ENCODE measurements at places on chromosomes 6 and 20.

GRCh38 chr20:32192698-32193097, 14.8 kb downstream of the PLAGL2 start:
- H3K27ac ChIP-seq, result no peak overlapping the region
- no peaks in the 10 kb centered on the region for H3K27me3 ChIP-seq
- H3K4me1 ChIP-seq, result peaks cover 23% of the 10 kb centered on the region
- H3K4me3 ChIP-seq, result no peak overlapping the region
- peaks cover 12% of the 10 kb centered on the region for H3K36me3 ChIP-seq

DNA sequence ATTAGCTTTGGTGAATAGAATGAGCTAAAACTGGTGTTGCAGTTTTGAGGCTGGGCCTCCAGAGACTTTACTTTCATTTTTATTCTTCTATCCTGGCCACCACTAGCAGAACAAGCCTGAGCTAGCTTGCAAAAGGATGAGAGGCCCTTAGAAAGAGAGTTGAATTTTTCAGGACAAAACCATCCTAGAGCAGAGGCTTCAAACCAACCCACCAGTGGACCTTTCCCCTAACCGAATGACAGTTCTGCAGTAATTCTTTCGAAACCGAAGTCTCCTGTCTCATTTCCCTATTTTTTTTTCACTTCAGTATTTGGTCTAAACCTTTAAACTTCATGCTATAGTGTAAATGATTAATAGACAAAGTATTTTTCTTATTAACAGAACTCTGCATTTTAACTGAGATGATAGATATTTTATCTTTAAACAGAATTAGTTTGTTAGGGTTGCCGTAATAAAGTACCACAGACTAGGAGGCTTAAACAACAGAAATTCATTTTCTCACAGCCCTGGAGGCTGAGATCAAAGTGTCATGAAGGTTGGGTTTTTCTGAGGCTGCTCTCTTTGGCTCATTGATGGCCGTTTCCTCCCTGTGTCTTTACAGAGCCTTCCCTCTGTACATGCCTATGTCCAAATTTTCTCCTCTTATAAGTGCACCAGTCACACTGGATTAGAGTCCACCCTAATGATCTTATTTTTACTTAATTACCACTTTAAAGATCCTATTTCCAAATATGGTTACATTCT, 80.6 kb upstream of the PAK5 start:
- no peaks in the 10 kb centered on the region for H3K4me1 ChIP-seq
- H3K36me3 ChIP-seq, result no peaks in the 10 kb centered on the region
- no peak overlapping the region for H3K4me3 ChIP-seq
- no peaks in the 10 kb centered on the region for H3K27me3 ChIP-seq
- H3K27ac ChIP-seq, result no peak overlapping the region
- no peak for DNase-seq

GRCh38 chr6:83218646-83219045, 25.5 kb downstream of the RWDD2A start:
- peaks cover 9% of the 10 kb centered on the region for H3K4me1 ChIP-seq
- no peak overlapping the region for H3K27ac ChIP-seq
- no peak overlapping the region for H3K4me3 ChIP-seq
- no peak for DNase-seq

- peaks cover 2% of the 10 kb centered on the region for H3K27me3 ChIP-seq
- DNase-seq, result peak; percentile 64
- H3K36me3 ChIP-seq, result no peaks in the 10 kb centered on the region
- no peak overlapping the region for H3K4me3 ChIP-seq
Observed at GRCh38 chr6:29737707-29738630, 14.7 kb downstream of the HLA-F start.

DNA sequence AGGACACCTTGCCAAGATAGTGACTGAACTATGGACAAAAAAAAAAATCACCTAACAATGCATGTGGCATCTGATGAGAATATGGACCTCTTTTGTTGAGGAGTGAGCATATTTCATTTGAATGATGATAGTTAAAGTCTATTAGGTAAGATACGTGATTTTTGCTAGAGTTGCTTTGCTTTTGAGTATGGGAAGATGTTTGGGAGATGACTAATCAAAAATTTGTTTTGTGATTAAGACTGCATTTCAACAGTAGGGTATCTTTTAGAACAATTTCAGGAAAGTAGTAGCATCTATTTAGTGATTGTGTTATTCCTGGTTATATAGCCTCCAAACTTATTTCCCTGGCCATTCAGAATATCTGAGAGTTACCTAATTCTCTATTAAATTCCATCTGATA, 878.6 kb upstream of the CITED2 start:
- H3K4me1 ChIP-seq, result no peaks in the 10 kb centered on the region
- no peak overlapping the region for H3K4me3 ChIP-seq
- H3K36me3 ChIP-seq, result no peaks in the 10 kb centered on the region
- DNase-seq, result no peak
- no peak overlapping the region for H3K27ac ChIP-seq

- H3K36me3 ChIP-seq, result no peaks in the 10 kb centered on the region
- no peak overlapping the region for H3K27ac ChIP-seq
- H3K27me3 ChIP-seq, result no peaks in the 10 kb centered on the region
Observed at GRCh38 chr6:5152460-5152859, 67.3 kb downstream of the PPP1R3G start.

GRCh38 chr20:53276143-53276542, 304.0 kb downstream of the TSHZ2 start:
- no peak overlapping the region for H3K27ac ChIP-seq
- DNase-seq, result no peak
- H3K27me3 ChIP-seq, result no peaks in the 10 kb centered on the region
- H3K36me3 ChIP-seq, result no peaks in the 10 kb centered on the region
- H3K4me3 ChIP-seq, result no peak overlapping the region

GRCh38 chr6:7469696-7470095, 71.8 kb upstream of the DSP start:
- no peaks in the 10 kb centered on the region for H3K27me3 ChIP-seq
- no peak for DNase-seq
- H3K4me1 ChIP-seq, result no peaks in the 10 kb centered on the region
- H3K27ac ChIP-seq, result no peak overlapping the region
- no peak overlapping the region for H3K4me3 ChIP-seq

- no peak overlapping the region for H3K27ac ChIP-seq
- no peaks in the 10 kb centered on the region for H3K36me3 ChIP-seq
- no peak overlapping the region for H3K4me3 ChIP-seq
- H3K4me1 ChIP-seq, result no peaks in the 10 kb centered on the region
- no peaks in the 10 kb centered on the region for H3K27me3 ChIP-seq
Observed at GRCh38 chr20:35215066-35215956, 11.2 kb upstream of the MMP24 start.

DNA sequence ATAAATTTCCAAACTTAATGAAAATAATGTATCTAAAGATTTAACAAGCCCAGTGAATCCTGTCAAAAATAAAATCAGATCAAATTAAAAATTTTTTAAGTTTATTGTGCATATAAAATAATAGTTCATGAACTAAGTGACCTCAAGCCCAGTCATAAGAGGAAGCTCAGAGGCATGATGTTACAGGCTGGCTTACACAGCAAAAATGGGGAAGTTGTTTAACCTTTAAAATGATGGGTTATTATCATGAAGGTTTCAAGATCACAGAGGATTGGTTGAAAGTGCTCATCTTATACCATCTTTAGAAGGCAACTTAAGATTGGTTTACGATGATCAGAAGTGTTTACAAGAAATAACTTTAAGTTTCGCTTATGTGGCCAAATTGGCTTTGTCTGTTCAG, 102.5 kb downstream of the PAK5 start:
- H3K36me3 ChIP-seq, result no peaks in the 10 kb centered on the region
- no peak overlapping the region for H3K27ac ChIP-seq
- no peak for DNase-seq
- H3K27me3 ChIP-seq, result no peaks in the 10 kb centered on the region
- H3K4me1 ChIP-seq, result no peaks in the 10 kb centered on the region
- H3K4me3 ChIP-seq, result no peak overlapping the region

DNA sequence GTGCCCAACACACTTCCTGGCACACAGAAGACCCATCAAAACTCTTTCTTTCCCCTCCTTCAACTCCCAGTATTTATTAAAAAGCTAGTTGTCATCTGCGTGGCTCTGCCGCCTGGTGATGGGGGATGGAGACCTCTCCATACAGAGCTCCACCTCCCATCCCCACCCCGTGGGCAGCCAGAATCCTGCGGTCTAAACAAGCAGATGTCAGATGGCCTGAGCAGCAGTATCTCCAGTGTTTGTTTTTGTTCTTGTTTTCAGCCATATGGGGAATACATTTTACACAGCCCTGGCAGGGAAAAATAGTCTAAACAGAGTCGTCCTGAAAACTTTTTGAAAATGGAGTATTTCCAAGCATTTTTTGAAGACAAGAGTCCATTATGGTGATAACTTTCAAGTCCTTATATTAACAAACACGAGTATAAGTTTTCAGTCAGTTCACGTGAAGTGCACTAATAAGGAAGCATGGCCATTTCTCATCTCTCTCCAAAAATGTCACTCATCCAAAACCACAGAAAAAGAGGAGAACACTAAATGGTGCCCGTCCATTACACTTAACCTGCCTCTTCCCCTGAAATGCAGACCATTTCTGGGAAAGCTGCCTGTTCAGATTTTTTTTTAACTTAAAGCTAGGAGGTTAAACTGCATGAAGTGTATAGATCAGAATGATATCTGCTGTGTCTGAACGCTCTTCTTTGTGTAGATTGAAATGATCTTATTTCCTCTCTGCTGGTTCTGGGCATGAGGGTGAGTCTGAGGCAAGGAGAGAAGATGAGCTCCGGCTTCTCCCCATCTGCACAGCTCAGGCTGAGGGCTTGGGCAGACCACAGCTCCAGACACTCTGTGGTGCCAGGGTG, 91.0 kb downstream of the TCP11 start:
- H3K4me3 ChIP-seq, result no peak overlapping the region
- no peaks in the 10 kb centered on the region for H3K27me3 ChIP-seq
- peak overlapping the region; percentile 44 for H3K27ac ChIP-seq
- H3K36me3 ChIP-seq, result peaks cover 1% of the 10 kb centered on the region
- H3K4me1 ChIP-seq, result peaks cover 28% of the 10 kb centered on the region
- DNase-seq, result peak; percentile 66

GRCh38 chr6:56954403-56955170, at the start of gene BEND6:
Gene BEND6 (plus strand): TSS chr6:56955107. CDS start chr6:56981811, 26,704 bp downstream.
- peak; percentile 87 for DNase-seq
- no peaks in the 10 kb centered on the region for H3K27me3 ChIP-seq
- peaks cover 57% of the 10 kb centered on the region for H3K4me1 ChIP-seq
- H3K4me3 ChIP-seq, result peak within 1 kb of the TSS; percentile 93
- peak within 1 kb of the TSS; percentile 92 for H3K27ac ChIP-seq
- peaks cover 16% of the 10 kb centered on the region for H3K36me3 ChIP-seq

DNA sequence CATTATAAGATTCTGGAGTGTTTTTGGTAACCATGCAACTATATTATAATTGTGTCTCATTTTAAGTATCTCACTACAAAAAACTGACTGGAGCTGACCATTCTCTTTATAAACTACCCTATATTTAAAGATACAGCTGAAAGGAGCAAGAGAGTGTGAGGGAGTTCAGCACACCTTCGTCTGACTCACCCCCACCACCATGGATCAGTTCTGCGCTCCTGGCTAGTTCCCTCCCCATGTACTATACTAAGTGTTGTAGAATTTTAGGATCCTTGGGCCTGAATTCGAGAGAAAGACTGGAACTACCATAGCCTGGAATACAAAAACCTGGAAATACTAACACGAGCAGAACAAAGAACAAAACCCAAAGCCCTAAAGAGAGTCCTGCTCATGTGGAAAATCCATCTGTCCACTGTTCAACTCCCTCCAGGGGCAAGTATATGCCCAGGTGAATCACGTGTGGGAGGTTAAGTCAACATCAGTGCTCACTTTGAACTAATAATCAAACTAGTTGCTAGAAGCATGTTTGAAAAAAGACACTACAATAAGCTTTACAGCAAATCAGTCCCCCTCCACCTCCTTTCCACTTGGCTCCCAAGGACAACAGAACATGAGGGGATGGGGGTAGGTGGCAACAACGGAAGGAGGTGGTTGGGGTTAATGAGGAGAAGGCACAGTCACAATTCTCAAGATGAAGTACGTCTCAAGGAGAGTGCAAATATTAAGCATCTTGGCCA, 46.8 kb downstream of the ELOVL5 start:
- no peaks in the 10 kb centered on the region for H3K27me3 ChIP-seq
- H3K27ac ChIP-seq, result peak overlapping the region; percentile 85
- H3K4me1 ChIP-seq, result peaks cover 28% of the 10 kb centered on the region
- DNase-seq, result no peak
- no peak overlapping the region for H3K4me3 ChIP-seq

DNA sequence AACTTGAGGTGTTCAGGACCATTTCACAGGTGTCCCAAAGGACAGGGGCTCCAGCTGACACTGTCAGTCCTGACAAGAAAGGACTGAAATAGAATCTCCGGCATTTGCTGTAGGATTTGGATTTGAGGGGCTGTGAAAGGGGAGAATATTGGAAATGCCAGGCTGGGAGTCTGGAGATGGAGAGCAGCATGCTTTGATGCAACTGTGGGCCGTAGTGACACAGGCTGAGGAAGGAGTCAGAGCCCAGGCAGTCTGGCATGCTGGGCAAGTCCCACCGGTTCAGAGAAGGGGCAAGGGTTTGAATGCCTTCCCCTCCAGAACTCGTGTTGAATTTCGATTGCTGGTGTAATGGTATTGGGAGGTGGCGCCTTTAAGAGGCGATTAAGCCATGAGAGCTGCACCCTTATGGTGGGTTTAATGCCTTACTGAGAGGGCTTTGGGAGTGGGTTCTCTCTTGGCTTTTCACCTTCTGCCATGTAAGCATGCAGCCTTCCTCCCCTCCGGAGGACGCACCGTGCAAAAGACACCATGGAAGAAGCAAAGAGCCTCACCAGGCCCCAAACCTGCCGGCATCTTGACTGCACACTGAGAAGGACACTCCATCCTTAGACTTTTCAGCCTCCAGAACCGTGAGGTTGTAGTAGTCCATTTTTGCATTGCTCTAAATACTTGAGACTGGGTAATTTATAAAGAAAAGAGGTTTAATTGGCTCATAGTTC, 9.4 kb upstream of the PYGB start:
- DNase-seq, result no peak
- H3K36me3 ChIP-seq, result no peaks in the 10 kb centered on the region
- H3K4me1 ChIP-seq, result peaks cover 20% of the 10 kb centered on the region

- peak within 1 kb of the TSS; percentile 65 for H3K4me3 ChIP-seq
- H3K27ac ChIP-seq, result peak within 1 kb of the TSS; percentile 77
- peaks cover 31% of the 10 kb centered on the region for H3K27me3 ChIP-seq
- H3K4me1 ChIP-seq, result no peaks in the 10 kb centered on the region
Observed at GRCh38 chr6:84764332-84765049, at the start of gene TBX18. Gene TBX18 (minus strand): TSS chr6:84764598. CDS start chr6:84764181, 417 bp downstream.

DNA sequence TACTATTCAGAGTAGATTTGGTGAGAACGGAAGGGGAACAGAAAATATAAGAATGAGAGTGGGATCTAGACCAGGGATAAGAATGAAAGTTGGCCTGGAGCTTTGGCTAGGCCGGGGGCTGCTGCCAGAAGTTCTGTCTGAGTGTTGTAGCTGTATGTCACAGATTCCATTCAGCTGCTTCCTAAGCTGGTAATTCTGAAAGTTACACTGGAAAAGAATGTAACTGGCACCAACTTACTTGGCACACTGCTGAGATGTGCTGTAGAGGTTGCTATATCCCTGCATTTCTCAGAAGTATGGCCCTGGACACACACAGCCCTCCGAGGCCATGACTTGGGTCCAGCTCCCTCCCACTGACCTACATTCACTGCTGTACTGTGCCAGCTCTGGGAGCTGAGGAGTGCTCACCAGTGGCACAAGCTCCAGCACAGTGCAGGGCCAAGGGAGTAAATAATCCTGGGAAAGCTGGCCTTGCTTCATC, 25.8 kb upstream of the TMEM217 start:
- no peaks in the 10 kb centered on the region for H3K27me3 ChIP-seq
- no peak overlapping the region for H3K4me3 ChIP-seq
- peaks cover 47% of the 10 kb centered on the region for H3K36me3 ChIP-seq

GRCh38 chr20:38209736-38210405, 44.8 kb upstream of the TGM2 start:
- H3K27ac ChIP-seq, result peak overlapping the region; percentile 18
- no peaks in the 10 kb centered on the region for H3K36me3 ChIP-seq
- no peak overlapping the region for H3K4me3 ChIP-seq
- no peaks in the 10 kb centered on the region for H3K27me3 ChIP-seq
- DNase-seq, result no peak
- peaks cover 5% of the 10 kb centered on the region for H3K4me1 ChIP-seq

Measured in SK-N-SH (cell line).